SK-N-SH (cell line): ENCODE measurements at places on chromosomes 1 and 21.

DNA sequence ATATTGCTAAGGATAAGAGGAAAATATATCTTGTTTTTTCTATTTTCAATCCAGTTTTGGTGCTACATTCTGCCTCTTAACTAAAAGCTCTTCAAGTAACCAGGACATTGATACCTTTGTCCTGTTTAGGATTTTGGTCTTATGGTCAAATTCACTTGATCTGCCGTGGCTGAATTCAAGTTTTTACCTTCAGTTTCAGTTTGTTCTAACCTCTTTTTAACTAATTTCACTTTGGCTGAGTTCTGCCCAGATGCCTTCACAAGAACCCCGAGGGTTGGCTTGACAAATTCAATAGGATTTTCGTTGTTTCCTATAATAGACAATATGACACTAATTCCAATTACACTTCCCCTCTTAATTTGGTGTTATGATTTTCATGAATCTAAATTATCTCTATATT lies 84.5 kb upstream of the C1orf21 start:
- no peak for DNase-seq

DNA sequence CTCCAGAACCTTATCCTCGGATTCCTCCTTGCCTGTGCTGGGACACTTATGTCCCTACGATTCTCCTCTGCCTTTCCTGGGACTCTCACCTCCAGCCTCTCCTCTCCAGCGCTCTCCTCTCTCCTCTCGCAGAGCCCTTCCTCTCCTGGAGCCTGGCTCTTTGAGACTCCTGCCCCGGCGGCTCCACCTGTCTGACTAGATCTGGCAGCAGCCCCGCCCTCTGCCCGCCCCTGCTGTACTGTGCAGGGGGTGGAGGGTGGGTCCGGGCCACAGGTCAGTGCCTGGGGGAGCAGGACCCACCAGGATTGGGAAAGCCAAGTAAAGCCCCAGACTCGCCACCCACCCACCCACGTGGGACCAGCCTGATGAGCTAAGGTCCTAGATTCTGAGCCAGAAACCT lies 1.6 kb downstream of the ELOVL1 start:
- DNase-seq = no peak

- no peak for DNase-seq
Observed at GRCh38 chr1:31693231-31693630, 10.6 kb downstream of the COL16A1 start.

DNA sequence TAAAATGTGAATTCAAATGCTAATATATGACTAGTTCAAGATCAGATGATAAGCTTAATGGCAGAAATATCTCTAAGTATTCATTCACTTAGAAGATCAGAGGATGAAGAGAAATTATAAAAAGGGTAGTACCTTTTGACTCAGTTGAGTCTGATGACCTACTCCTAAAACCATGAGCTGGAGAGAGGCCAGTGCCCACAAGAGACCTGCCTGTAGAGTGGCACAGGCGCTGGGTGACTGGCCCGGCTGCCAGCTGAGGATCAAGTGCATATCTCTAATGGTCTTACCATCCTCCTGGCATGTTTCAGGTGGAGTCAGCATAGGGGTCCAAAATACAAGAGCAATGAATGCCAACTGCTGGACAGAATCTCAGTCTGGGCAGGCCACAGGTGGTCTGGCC lies 14.1 kb downstream of the DDAH1 start:
- DNase-seq = no peak

DNA sequence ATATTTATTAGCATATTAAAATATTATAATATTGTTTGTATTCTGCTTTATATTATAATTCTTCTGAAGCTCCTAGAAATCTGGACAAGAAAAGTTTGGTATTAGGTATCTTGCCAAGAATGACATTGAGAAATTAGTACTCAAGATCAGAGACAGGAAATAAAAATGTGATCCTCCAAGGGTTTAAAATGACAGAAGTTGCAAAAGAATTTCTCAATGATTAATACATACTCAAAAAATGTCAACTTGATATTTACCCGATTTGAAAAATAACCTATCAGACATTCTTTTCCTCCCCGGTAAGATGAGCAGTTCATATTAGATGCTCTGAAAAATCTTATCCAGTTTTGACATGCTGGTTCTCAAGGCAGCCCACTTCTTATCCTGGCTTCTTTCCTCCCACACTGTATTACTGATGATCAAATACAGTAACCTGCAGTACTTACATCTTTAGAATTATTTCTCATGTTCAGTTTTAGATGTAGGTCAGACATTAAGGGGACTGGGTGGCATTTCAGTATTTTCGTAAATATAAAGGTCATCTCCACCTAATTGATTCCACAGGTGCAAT lies 55.3 kb downstream of the CACHD1 start:
- DNase-seq = no peak

- DNase-seq = no peak
Observed at GRCh38 chr1:98176414-98176813, 255.6 kb upstream of the DPYD start.

GRCh38 chr1:231049121-231049979 lies 9.3 kb upstream of the FAM89A start:
- no peak for DNase-seq

DNA sequence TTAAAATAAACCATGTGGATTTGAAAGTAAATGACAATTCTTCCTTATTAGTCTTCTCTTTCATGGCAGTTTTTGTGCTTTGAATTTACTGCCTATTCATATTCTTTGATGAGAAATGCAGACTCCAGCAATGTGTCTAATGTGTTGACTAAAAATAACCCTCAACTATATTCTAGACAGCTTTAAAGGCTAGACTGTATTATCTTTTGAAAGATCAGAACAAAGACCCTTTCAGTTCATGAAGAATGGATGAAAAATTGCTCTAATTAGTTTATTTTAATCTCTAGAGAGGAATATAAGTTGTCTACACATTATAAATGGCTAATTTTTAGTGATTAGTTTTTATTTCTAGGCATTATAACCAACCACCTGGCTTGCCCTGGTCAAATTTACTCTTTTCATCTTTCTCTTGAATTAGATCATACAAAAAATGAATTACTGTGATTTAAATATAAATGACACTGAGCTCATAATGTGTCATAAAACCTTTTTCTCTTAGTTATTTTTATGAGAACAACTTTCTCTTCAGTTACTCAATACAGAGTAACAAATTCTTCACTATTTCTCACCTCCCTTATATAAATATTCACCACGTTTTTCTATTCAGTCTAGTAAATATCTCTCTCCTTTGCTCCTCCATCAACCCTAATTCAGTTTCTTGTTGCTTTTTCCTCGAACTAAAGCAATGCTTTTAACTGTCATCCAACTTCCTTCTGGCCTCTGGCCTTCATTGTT lies 428.5 kb upstream of the TMPRSS15 start:
- DNase-seq = no peak

DNA sequence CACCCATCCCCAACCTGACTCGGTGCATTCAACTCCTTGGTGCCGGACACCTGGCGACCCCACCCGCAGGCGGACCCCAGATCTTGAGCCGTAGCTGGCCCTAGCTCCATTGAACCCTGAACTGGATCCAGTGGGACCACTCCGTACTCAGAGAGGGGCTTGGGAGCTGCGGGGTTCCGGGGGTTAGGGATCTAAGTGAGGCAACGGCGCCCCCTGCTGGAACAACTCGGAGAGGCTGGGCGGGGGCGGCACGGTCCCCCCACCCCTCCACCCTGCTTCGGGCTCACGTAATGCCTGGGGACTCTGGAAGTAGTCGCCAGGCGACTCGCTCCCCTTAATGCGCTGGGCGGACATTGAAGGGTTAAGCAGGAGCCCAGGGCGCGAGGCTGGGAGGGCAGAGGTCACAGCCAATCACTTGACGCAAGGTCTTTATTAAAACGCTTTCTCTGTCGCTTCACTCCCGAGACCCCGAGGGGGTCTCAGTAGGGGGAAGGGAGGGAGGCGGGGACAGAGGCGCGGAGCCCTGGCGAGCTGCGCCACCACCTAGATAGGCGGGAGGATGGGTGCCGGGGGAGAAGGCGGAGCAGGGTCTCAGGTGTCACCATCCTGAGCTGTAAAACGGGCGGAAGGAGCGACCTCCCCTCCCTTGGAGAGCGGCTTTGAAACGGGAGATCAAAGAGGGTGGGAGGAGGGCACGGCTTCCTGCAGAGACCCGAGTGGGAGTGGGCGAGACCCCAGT lies 704 bp upstream of the CRABP2 start:
- DNase-seq = peak; percentile 90

GRCh38 chr1:230186003-230186863 lies 119.2 kb downstream of the GALNT2 start:
- no peak for DNase-seq

DNA sequence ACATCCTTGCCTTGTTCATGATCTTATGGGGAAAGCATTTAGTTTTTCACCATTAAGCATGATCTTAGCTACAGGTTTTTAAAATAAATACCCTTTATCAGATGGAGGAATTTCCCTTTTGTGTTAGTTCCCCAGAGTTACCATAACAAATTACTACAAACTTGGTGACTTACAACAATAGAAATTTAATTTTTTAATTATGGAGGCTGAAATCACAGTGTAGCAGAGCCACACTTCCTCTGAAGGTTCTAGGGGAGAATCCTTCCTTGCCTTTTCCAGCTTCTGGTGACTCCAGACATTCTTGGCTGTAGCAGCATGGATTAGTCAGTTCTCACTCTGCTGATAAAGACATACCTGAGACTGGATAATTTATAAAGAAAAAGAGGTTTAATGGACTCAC lies 18.5 kb downstream of the MIGA1 start:
- no peak for DNase-seq

DNA sequence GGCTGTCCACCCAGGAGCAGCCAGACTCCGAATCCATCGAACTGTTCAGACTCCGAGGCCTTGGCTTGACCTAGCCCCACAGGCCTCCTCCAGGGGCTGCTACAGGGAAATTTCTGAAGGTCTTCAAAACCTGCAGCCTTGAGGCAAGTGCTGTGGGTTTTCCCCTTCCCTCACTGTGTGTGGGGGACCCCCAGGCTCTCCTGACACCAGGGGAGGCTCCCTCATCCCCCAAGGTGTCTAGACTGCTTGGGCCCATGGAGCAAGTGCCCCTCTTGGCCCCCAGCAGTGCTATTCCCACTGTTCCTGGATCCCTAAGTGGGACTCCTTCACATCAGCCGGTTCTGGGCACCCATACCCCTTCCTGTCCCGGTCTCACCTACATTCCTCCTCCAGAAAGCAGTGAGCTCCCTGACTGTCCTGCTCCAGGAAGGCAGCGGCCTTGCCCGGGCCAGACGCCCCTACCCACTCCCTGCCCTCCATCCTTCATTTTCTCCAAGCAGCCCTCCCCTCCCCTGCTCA lies 814 bp downstream of the PAQR7 start:
- DNase-seq = no peak
